Activated naive CD4-positive, alpha-beta T cell treated with anti-CD3 and anti-CD28 coated beads, Interleukin-2, amount 50 U/mL, for 72 hours (primary cell): ENCODE measurements at places on chromosomes 7 and 10. TPM values are rescaled to one million over a fixed set of nuclear protein-coding genes. Genes with fewer than 3 reads are reported as not detected.

The FOXI2 gene
- not detected for total RNA-seq

The ADAM12 gene
- total RNA-seq: 1.2 TPM

The GHRHR gene
- not detected for total RNA-seq

The PNLIPRP1 gene
- not detected for total RNA-seq

The ABCB1 gene
- total RNA-seq: 5.0 TPM
